AG10803 (cell line): ENCODE measurements at places on chromosomes 3 and 15.

GRCh38 chr15:80780416-80781221 lies 1.4 kb downstream of the CEMIP start:
- DNase-seq, result peak; percentile 62

DNA sequence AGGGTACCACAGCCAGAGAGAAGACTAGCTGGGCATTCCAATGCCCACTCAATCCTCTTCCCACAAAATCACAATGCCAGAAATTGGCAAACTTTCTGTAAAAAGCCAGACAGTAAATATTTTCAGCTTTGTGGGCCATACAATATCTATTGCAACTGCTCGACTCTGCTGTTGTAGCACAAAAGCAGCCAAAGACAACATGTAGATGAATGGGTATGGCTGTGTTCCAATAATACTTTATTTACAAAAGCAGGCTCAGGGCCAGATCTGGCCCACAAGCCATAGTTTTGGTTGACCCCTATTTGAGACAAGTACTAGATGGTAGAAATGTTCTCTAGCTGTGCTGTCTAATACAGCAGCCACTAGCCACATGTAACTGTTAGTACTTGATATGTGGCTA lies 330.9 kb downstream of the ERC2 start:
- DNase-seq, result no peak

GRCh38 chr3:55014081-55014480 lies 86.2 kb upstream of the LRTM1 start:
- DNase-seq, result no peak

DNA sequence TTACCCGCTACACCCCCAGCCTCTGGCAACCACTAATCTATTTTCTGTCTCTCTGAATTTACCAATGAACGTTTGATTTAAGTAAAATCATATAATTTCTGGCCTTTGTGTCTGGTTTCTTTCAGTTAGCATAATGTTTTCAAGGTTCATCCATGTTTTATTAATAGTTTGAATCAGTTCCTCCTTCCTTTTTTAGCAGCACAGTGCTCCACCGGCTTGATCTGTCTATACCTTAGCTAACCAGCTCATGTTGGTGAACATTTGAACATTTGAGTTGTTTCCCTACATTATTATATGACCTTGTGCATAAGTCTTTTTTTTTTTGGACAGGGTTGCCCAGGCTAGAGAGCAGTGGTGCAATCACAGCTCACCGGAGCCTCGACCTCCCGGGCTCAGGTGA lies 33.3 kb downstream of the PDE8A start:
- no peak for DNase-seq

DNA sequence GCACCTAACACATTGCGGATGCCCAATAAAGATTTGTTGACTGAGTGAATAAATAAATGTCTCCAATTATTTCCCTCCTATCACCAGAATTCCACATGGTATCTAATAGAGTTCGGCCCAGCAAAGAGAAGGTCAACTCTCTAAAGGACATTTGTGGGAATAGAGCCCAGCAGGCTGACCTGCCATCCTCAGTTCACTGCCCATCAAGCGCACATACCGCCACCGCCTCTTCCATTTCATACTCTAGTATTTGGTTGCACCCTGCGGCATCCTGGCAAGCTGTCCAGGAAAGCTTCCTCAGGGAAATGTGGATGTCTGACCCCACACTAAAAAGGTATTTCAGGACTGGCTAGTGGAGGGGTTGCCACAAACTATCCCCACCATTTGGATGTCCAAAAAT lies 29.8 kb upstream of the DLG1 start:
- DNase-seq, result no peak

GRCh38 chr15:75349851-75350588 lies 3.2 kb downstream of the NEIL1 start:
- no peak for DNase-seq

GRCh38 chr3:23519314-23520208 lies 286.2 kb upstream of the UBE2E1 start:
- no peak for DNase-seq

DNA sequence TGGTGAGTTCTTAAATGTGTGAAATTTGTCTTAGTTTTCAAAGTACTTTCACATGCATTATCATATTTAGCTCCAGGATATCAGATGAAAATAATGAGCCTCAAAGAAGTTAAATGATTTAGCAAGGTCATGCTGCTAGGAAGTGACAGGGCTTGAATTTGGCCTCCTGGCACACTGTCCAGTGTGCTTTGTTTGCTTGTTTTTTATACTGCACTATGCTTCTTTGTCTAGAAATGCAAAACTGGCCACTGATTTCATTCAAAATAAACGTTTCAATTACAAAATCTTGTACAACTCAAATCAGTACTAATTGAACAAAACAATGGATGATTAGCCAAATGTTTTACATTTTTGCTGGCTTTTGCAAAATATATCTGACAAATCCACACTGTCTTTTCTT lies 583.3 kb upstream of the CBLB start:
- no peak for DNase-seq

DNA sequence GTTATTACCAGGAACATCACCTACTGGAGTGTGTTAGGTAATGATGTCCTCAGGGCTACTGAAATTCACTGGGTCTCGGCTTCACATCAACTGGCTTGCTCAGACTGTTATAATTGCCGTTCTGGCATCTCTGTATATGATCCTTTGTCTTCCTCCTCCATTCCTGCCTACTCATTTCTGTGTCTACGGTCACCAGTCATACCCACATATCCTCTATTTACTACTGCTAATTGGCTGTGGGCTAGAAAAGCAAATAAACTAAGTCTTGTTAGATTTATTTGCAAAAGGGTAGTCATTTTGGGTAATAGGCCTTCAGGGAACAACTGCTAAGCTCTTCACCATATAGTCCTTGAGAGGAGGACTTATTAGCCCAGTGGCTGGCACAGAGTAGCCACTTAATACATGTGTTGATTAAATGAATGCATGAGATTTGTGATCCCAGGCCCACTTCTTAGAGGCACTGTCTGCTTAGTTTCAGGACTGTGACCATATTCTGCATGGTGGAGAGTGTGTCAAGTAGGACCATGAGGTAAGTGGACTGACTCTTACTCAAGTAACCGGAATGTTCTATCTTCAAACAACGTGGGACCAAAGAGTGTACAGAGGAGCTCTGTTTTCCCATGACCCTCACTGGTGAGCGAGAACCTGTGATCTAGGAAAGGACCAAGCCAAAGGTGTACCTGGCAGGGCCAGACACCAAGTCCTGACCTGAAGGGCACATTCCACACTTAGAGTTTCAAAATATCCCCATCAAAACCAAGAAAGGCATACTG lies 13.2 kb downstream of the ZDHHC3 start:
- no peak for DNase-seq

GRCh38 chr3:40516201-40516600 lies 8.6 kb upstream of the ZNF621 start:
- DNase-seq, result no peak

- no peak for DNase-seq
Observed at GRCh38 chr3:156711113-156711512, 36.7 kb downstream of the TIPARP start.

- DNase-seq, result no peak
Observed at GRCh38 chr3:141306922-141307321, 61.4 kb upstream of the ZBTB38 start.

- DNase-seq, result no peak
Observed at GRCh38 chr3:167783781-167784180, 48.3 kb downstream of the SERPINI1 start.
